ENCODE measurements at places on chromosomes 7 and 10.

GRCh38 chr10:62853710-62854109 is 37.5 kb upstream of the EGR2 start:
- peak; percentile 39 for DNase-seq

- DNase-seq, result no peak
Measured at GRCh38 chr10:61108915-61109314, 164.9 kb upstream of the RHOBTB1 start.

DNA sequence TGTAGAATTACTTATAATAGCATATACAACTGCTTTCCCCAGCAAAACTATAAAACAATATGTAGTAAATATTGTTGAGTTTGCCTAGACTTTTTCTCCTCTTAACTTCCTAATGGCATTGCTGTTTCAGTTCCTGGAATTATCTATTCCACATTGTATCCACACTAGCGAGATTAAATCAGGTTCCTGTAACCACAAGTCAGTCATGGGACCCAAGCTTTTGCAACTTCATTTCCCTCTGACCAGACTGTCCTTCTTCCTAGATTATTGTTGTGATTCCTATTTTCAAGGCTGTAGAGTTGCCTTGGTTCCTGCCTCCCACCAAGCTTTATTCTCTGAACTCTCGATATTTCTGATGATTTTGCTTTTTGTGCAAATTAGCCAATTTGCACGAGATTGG is 173.3 kb upstream of the ZNF804B start:
- DNase-seq, result no peak

DNA sequence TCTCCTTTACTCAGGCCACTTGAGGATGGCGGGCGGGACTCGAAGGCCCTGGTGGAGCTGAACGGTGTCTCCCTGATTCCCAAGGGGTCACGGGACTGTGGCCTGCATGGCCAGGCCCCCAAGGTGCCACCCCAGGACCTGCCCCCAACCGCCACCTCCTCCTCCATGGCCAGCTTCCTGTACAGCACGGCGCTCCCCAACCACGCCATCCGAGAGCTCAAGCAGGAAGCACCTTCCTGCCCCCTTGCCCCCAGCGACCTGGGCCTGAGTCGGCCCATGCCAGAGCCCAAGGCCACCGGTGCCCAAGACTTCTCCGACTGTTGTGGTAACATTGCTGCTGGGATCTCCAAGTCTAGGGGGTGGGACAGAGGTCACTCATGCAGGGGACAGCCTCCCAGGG is 65.7 kb downstream of the GTF2IRD1 start:
- no peak for DNase-seq

DNA sequence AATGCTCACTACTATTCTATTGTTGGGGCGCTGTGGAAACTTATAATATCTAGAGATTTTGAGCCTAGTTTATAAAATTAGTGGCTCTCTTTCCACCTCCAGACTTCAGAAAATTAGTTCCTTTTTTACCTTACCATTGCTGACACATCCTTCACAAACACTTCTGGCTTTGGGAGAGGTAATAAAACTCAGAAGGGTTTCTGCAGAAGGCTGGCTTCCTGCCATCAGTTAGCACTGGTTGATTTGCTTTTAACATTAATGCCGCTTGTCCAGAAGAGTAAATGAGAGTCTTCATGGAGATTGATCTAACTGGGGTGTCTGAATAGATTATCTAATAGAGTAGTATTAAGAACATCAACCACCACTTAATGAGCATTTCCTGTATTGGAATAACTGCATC is 20.3 kb downstream of the ACSM6 start:
- no peak for DNase-seq

DNA sequence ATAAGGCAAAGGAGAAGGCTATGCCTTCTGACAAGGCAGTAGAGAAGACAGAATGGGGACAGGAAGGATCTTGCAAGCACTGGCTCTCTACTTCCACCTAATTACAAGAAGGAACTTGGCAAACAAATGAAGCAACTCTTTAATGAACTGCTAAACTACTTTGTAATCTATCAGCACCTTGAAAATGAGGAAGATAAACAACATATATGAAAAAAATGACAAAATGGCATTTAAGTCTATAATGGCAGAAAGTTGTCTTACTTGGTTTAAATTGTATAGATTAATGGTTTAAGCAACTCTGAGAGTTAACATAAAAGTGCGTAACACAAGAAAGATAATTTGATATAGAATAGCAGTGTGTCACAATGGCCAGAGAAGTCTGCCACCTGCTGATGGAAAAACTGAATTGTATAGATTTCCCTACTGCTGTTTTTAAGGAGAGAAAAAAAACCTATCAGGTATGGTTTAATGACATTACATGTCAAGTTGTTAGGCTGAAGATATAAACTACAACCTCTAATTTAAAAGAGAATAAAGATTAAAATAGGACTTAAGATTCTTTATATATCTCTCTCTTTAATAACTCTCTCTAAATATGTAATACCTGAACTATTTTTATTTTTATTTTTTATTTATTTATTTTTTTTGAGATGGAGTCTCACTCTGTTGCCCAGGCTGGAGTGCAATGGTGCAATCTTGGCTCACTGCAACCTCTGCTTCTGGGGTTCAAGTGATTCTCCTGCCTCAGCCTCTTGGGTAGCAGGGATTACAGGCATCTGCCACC is 11.8 kb downstream of the NT5C3A start:
- peak; percentile 36 for DNase-seq

DNA sequence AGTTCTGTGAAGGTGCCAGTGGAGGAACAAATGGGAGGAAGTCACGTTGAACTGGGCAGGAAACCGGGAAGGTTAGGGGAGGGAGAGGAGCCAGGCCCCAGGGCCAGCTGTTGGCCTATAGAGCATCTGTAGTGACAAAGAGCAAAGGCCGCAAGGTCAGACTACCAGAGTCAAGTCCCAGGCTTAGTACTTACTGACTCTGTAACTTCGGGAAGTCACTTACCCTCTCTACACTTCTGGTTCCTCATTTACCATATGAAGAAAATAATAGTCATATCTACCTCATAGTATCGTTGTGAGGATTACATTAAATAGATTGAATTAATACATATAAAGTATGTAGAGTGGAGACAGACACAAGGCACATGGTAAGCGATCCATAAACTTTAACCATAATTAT is 101.8 kb upstream of the FZD1 start:
- DNase-seq, result no peak

- DNase-seq, result no peak
Measured at GRCh38 chr7:20932785-20933527, 146.3 kb upstream of the SP8 start.

DNA sequence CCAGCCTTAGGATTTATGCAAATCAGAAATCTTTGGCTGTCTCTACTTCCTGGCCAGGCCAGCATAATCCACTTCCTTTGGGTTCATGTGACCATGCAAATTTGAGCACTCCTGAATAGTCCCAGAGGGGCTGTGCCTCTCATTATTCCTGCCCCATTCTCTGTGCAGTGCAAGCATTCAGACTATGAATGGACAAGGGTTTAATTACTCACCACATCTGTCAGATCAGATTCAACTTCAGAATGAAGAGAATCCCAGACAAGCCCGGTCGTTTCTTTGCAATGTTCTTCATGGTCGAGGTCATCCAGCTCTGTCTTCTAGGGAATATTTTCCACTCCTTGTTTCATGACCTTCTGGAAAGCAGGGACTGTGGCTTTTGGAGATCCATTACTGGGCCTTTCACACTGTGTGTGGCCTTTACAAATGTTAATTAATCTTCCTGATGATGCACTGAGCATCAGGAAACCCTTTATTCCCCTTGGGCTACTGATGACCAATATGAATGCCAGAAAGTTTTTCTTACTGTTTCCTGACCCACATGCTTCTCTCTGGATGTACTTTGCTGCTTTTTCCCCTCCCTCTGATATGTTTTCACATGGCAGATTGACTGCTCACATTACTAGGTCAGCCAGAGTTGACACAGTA is 217.6 kb upstream of the TCF7L2 start:
- DNase-seq, result no peak

DNA sequence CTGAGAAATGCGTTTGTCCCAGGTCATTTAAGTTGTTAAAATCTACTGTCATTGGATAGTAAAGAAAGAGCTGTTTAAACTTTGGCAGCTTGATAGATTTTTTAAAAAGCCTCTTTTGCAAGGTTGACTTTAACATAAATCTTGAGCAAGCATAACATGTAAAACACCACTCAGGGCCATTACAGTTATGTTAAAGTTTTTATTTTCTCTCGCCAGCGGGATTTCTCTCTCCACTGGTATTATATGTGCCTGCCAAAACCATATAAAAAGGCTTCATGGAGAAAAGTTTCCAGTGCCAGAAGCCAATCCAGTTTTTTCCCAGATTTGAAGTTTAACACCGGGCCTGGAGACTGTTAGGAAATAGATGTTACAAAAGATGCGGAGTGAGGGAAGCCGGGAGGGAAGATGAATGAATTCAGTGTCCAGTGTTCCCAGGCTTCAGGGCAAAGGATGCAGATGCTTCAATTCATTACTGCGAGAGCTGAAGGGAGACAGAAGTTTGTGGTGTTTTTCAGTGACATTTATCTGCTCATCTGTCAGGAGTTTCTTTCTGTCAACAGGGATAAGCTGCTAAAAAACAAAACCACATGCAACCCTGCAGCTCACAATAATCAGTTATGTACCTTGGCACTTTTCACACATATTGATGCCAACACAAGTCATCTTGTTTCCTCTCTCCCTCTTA is 155.5 kb downstream of the SPAG6 start:
- no peak for DNase-seq

DNA sequence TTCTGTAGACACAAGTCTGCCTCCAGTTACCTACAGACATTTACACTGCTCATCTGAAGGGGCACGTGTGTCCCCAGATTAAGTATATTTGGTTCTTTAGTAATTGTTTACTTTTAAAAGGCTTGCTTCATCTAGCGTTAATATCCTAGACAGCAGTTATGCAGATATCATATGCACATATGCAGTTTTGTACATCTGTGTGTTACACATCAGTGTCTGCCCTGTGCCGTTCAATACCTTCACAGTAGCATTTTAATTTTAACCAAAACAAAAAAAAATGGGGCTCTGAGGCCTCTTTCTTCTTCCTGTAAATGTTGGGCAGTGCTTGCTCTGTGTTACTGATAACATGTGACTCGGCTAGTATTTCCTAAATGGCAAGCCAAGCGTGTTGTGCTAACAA is 331.4 kb upstream of the MGMT start:
- no peak for DNase-seq

- DNase-seq, result no peak
Measured at GRCh38 chr7:233249-234035, 41.1 kb downstream of the FAM20C start.

DNA sequence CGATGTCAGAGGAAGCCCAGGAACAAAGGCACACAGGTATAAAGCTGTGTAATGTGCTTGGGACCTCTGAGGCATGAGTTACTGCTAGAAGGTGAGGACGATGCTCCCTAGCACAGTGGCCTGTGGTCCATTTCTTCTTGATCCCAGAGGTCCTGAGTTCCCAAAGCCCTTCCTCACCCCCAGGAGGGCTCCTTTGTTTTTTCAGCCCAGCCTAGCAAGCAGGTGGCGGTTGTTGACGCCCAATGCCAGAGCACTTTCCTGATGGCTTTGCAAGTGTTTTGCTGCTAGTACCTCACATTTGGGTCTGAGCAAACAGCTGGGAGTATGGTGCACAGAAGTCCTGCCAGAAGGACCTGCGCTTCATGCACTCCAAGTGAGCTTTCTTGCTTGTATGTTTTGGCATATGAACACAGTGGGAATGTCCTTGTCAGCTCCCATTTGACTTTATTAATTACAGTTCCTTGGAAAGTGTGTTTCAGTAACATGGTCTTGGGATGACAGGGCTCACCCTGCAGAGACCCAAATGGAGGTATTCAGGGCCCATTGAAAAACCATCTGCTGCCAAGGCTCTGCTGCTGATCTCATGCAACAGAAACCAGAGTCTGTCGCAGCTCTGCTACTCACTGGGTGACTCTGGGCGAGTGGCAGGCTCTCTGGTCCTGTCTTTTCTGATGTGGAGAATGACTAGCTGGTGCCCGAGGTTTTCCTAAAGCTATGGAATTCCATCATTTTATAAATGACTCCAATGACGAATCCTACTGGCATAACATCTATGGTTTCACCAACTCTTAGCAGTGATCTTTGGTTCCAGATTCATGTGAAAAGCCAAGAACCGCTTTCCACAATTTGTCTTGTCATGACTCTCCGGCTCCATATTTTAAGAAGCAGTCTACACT is 134.9 kb downstream of the ARID5B start:
- no peak for DNase-seq

DNA sequence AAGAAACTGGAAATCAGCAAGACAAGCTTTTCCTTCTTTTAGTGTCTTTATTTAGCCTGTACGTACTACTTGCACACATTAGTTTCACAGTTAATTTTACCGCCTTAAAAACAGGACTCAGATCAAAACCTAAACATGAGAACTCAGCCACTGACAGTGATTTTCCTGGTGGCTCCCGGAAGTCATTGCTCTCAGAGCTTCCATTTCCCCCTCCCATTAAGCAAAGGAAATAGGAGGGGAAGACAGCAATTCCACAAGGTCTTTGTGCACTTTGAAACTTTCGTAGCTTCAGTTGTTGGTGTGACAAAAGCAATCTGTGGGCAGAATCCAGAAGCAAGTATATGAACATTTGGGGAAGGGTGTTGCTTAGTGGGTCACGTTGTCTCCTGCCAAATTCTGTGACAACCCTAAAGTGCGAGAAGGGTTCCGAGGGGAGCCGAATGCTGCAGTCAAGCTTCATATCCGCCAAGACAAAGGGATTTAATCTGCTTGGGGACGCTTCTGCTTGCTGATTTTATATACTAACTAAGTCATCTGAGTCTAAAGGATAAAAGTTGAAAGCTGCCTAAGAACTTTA is 30.4 kb downstream of the FAM53B start:
- DNase-seq, result no peak

DNA sequence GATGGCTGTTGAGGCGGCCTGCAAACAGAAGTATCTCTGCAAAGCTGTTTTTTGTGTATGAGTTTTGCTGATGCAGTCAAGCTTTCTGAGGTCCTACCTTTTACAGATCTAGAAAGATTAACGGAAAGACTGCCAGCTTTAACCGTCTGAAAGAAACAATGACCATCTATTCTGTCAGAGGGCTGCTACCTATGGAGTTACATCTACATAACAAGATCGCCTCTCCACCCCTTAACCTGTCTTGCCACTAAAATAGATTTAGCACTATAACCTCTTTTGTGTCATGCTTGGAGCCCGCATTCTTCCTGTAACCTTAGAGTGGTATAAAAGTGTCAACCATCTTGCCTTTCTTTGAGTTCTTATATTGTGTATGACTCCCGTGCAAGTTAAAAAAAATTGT is 291.2 kb downstream of the POM121L12 start:
- DNase-seq, result no peak

- no peak for DNase-seq
Measured at GRCh38 chr7:54811846-54812254, 52.8 kb upstream of the SEC61G start.

- no peak for DNase-seq
Measured at GRCh38 chr7:142914121-142914520, 19.4 kb downstream of the TRPV5 start.

DNA sequence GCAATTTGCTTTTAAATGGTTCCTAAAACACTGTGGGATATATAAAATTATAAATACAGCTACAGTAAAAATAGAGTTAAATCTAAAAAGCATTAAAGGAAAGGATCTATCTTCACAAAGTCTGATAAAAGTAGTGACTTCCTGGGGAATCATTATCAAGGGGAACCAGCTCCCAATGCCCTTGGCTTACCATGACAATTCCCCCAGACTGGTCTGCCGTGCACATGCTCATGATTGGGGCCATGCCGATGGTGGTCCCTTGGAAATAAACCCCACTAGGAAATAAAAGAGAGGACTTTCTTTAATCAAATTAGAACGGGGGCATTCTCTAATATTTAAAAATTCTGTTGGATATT is 201.8 kb downstream of the FANK1 start:
- DNase-seq, result no peak
